ENCODE measurements at places on chromosomes 2 and 18.

- no peak for DNase-seq
These were observed 197.8 kb downstream of the RDH14 start for GRCh38 chr2:18362696-18363095.

DNA sequence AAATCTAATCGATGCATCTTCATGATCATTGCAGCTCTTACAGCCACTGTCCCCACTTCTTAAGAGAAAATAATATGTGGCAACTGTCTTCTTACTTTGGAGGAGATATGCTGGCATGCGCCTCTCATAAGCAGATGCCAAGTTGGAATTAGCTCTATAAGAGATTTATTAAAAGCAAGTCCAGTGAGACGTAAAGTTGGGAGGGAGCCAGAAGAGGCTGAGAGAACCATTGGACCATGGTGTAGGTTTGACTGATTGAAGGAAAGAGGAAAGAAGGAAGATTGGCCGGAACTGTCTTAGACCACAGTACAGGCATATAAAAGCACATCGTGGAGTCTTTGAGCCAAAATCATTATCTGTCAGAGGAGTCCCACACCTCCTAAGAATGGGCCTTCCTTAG is 265.7 kb upstream of the ZC3H15 start:
- no peak for DNase-seq

DNA sequence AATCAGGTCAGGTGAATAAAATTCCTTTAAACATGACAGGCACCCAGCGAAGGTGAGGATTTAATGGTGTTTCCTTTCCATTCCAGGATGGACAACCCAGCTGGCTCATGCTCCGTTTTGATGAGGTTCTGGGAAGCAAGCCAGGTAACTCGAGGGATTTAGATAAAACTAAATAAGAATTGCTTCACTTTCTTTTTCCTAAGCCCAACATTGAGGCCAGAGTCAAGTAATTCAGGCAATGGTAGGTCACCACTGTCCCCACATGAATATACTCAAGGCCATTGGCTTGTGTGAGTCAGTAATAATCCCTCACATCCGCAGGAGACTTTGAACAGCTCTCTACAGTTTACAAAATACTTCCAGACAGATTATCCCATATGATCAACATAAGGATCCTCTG is 16.2 kb upstream of the LRATD1 start:
- DNase-seq, result no peak

DNA sequence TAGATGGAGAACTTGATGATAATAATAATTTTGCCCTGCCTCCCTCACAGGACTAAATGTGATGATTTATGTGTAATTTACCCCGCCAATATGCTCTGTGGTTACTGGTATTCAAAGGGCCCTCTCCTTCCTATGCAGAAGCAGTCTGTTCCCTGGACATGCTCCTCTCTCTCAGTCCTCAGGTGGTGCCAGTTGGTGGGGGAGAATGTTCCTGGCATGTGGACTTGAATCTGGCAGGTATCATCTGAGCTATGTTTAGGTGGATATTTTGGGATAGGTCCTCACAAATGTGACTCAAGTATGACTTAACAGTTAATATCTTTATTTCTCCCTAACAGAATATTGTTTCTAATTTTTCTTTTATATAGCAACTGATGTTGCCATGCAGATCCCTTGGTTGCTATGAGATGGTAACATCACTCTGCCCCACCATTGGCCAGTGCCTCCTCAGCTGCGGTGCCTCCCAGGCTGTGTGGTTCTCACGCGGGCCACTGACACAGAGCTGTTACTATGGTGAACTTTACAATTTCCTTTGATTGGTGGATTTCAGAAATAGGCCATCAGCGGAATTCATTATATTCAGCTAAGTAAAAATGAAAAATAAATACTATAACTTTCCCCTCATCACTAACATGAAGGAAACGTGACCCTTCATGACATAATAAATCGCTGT is 106.7 kb upstream of the PELI1 start:
- DNase-seq, result no peak

DNA sequence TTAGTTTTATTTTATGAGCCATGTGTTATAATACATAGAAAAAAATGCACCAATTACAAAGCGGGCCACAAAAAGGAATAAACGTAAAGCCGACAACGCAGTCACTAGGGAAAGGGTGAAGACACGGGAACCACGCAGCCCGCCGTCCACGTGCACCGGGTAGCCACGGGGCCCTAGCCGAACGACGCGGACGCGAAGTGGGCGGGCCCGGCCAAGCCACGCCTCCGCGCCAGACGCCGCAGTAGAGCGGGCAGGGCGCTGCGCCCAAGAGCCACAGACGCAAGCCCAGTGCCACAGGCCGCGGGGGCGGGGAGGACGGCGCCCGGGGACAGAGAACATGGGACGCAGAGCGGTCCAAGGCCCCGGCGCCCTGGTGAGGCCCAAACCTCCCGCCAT is at the start of gene DUSP28:
DUSP28 (plus strand) TSS at position 274 of the 396 bp plus-strand sequence. CDS start 328 bp downstream, outside the sequence.
- peak; percentile 83 for DNase-seq

DNA sequence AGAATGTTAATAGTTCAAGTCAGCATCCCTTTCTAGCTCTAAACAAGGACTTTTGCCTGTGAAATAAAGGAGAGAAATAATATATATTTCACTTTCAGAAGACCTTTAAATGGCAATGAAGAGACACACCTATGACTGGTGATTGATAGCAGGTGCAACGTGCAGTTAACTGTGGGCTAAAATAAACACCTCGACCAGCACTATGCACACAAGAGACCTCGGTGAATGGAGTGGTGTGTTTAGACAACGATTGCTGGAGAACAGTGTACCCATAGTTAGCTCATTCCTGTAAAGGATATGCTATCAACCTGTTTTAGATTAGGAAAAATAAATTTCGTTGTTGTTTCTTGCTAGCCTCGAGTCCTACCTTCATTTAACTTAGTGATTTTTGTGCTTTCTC is 143.4 kb downstream of the NR4A2 start:
- DNase-seq, result no peak

DNA sequence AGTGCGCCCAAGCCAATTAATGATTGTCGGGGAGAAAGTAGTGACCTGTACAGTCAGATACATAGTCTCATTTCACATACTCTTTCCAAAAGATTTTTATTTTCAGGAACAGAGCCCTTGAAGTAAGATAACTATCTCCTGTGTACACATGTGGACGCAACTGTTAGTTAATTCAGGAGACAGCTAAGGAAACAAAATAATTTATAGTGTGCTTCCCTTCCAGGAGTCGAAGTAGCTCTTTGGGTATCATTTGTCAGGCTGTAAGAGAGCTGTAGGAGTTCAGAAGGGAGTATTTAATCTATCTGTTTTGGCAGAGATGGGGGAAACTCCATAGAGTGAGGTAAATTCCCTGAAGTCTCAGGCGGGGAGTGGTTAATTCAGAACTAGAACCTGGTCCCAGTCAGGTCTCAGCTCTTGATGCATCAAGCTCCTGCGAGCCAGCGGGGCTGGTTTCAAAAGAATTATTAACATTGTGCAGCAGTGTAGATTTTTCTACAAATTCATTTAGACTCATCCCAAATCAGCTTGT is 63.0 kb downstream of the MAPK4 start:
- DNase-seq, result no peak

GRCh38 chr2:200450288-200450687 is 59.6 kb downstream of the KCTD18 start:
- no peak for DNase-seq
